Hindlimb muscle (tissue), 1 donor: ENCODE measurements at places on chromosomes 2 and 18.

- DNase-seq: no peak
Observed at GRCh38 chr18:23265682-23266399, 130.6 kb downstream of the CABLES1 start.

GRCh38 chr2:138827426-138828054 is 47.4 kb upstream of the NXPH2 start:
- peak; percentile 42 for DNase-seq

DNA sequence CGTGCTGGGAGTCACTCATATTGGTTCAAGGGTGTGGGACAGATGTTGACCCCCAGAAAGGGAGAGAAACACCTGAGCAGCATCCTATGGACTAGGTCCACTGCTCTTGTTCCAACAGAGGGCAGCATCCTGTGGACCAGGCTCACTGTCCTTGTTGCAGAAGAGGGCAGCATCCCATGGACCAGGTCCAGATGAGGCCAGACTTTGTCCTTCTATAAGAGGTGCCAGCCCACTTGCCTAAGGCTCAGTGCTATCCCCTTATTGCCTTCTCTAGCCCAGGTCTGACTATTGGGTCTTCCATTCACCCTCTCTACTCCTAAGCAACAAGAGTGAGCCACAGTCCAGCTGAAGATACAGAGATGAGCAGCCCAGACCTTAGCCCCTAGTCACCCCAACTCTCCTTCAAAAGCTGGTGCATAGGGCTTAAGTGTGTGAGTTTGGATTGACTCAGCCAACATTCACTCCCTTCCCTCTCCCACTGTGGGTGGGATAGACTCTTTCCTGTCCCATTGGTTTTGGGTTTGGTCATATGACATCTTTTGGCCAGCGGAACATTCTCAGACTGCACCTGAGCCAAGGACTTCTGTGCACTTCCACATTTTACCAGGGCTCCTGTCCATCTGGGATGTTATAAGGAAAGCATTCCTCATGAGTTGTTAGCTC is 132.4 kb upstream of the GPC1 start:
- no peak for DNase-seq

- no peak for DNase-seq
Observed at GRCh38 chr2:196333397-196333796, 162.0 kb upstream of the STK17B start.

- no peak for DNase-seq
Observed at GRCh38 chr2:5022061-5022460, 670.1 kb upstream of the SOX11 start.

GRCh38 chr2:159736048-159736447 is 23.7 kb downstream of the MARCHF7 start:
- DNase-seq: no peak

DNA sequence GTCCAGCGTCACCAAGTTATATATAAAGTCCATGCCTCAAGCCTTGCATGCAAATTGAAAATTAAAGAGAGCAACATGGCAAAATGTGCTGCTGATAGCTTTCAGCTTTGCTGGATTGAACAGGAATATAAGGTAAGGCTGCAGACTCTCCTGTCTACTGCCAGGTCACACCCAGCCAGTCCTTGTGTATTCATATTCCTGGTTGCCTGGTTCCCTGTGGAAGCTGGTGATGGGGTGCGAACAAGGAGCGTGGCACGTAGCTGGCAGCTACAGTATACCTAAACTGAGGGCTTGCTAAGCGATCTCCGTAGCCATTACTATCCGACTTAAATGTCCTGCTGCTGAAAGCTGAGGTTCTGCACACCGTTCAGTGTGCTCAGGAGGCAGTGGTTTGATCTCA is 50.1 kb upstream of the NOSTRIN start:
- no peak for DNase-seq

DNA sequence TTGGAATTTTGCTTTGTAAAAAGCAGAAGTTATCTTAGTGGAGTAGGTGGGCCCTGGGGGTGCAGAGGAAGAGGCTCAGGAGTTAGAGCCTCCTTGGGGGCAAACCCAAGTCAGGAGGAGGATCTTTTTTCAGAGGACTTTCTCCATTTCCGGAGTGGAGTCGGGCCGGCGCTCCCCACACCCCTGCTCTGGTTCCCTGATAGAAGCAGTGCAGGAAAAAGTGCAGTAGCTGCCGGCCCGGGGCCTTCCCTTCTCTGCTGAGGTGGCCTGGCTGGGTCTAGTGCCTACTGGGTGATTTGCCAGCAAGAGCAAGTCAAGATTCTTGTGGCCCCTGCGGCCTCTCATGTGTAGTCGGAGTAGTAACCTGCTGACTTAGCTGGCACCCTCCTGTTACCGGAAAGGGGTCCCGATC is 124.2 kb upstream of the HS6ST1 start:
- DNase-seq: no peak

- DNase-seq: no peak
Observed at GRCh38 chr18:25190472-25190871, 161.5 kb downstream of the ZNF521 start.

GRCh38 chr2:228102949-228103348 is 78.5 kb downstream of the SPHKAP start:
- no peak for DNase-seq

- no peak for DNase-seq
Observed at GRCh38 chr2:157822993-157823392, 53.1 kb downstream of the ACVR1 start.

DNA sequence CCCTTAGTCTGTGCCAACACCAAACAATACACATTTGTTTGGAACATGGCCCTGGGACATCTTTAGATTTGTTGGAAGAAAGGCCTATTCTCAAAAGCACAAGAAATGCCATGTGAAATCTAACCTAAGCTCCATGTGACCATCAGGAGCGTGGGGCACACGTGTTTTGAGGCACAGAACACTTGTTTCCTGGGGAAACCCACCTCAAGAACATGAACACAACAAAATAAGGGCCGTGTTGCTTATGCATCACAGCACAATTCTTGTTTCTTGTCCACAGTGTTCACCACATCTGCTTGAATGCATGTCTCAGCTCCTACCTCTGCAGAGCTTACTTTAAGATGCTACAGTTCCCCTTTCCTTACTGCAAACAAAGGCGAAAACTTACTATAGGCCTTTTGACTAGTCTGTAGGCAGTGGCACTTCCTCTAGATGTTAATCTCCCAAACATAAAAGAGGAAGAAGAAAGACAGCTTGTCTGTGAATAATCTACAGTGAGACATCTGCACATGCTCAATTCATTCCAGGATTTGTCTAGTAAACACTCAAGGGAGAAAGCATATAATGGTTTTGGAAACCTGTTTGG is 165.0 kb downstream of the ANKRD44 start:
- DNase-seq: no peak

DNA sequence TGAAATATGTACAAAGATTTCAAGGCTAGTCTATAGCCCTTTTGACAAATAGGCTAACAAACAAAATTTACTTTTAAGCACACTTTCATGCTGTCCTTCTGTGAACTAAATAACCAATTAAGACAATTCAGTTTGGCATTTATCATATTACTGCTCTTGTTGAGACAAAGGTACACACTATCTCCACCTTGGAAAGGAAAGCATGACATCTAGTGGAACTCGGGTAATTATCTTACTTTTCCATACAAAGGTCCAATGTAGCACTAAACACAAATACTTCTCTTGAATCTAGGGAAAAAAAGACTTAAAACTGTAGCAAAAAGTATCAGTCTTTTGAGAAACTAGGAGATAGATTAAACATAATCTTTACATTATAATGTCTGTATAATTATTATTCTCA is 125.0 kb upstream of the CD226 start:
- peak; percentile 2 for DNase-seq

GRCh38 chr2:240911641-240912265 is 5.6 kb downstream of the CROCC2 start:
- no peak for DNase-seq

DNA sequence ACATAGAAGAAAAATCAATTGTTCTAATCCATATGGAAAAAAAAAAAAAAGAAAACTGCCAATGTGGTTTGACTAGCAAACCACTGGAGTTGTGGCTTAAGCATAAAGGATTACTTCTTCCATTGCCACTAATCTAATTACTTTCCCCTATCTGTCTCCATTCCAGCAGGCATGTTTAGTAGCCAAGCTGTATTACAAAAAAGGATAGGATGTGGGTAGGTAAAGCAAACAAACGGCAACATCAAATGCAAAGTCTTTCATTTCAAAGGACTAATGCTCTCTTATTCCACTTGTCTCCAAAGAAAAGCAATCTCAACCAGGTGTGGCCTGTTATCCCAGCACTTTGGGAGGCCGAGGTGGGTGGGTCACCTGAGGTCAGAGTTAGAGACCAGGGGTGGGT is 36.5 kb downstream of the SLC8A1 start:
- DNase-seq: no peak

GRCh38 chr2:126658905-126659561 is 3.1 kb downstream of the GYPC start:
- DNase-seq: peak; percentile 41

GRCh38 chr2:235270956-235271355 is 222.9 kb upstream of the AGAP1 start:
- no peak for DNase-seq

GRCh38 chr2:129753261-129753660 is 226.2 kb upstream of the RAB6C start:
- DNase-seq: no peak

DNA sequence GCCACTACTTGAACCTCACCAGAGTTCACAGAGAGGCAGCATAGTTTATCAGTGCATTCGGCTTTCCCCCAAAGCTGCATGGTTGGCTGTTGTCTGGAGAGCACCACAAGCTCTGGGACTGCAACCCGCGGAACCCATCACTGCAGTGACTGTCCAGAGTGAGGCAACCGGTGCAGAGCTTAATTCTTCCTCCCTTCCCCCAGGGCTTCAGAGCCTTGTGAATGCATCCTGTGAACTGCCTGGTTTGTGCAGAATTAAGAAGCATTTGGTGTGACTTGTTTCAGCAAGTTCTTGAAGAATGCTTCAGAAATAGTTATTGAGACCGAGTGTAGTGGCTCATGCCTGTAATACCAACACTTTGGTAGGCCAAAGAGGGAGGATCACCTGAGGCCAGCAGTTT is 99.2 kb upstream of the FOSL2 start:
- no peak for DNase-seq

DNA sequence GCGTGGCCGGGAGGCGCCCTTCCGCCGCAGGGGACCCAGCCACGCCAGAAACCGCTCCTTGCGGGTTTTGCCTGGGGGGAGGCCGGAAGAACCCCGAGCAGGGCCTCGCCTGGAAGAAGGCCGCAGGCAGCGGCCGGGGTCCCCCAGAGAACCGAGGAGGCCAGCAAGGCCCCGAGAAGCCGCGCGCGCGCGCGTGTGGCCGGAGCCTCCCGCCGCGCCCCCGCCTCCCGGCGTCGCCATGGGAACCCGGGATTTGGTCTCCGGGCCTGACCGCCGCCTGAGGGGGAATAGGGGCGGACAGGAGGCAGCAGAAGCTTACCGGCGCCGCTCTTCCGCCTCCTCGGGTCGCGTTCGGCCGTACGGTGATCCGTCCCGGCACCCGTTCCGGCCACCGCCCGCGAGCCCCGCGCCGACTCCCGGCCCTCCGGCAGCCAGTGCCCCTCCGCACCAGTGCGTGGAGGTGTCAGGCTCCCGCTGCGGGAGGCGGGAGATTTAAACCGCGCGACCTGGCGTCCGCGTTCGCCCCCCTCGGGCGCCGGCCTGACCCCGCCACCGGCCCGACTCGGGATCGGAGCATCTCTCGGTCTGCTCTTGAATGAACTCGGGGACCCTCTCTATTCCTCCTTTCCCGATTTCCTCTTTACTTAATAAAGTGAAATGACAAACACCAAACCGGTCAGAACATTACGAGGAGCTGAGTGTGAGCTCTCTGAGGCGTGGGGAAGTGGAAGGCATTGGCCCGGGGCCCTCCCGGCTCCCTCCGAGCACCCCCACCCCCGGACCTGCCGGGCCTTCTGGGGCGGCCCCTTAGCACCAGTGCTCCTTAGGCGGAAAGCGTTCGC is at the start of gene ICA1L:
Gene ICA1L (minus strand): TSS at position 467 of the 842 bp plus-strand sequence. CDS start 42,757 bp downstream, outside the sequence.
- peak; percentile 87 for DNase-seq

DNA sequence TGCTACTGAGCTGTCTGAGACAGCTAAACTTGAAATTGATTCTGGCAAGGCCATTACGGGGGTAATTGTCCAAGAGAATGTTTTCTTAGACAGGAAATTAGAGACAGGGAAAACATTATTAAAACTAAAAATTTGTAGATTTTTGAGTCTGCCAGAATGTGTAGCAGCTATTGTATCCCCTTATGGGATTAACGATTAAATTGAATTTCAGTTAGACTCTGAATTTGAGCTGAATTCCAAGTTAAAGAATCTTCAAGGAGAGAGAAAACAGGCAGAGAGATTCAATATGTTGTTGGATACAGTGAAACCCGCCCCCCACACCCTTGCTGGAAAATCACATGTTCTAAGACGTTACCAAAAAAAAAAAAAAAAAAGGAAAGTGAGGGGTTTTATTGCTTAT is 32.7 kb upstream of the CCDC68 start:
- peak; percentile 44 for DNase-seq

- DNase-seq: no peak
Observed at GRCh38 chr18:52617931-52618330, 277.9 kb downstream of the DCC start.

- DNase-seq: peak; percentile 91
Observed at GRCh38 chr2:96869281-96869821, 529 bp downstream of the SEMA4C start.

GRCh38 chr2:100544911-100545596 is 17.7 kb upstream of the PDCL3 start:
- DNase-seq: peak; percentile 19

DNA sequence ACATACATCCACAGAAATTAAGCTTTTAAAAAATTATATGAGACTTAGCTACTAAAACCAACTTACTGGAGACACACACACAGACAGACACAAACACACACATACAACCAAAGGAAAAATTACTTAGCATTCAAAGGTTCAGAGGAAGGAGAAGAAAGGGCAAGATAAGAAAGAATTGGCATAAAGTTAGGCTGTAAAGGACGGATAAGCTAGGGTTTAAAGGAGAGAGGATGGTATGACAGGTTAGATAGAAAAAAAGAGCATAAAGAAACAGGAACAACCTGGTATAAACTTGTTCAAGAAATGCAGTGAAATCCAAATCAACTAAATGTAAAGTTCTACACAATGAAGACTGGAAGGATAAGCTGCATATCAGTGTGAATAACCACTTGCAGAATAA is 73.4 kb downstream of the SLC66A3 start:
- no peak for DNase-seq

GRCh38 chr18:58838165-58838860 is 26.4 kb upstream of the ZNF532 start:
- no peak for DNase-seq

DNA sequence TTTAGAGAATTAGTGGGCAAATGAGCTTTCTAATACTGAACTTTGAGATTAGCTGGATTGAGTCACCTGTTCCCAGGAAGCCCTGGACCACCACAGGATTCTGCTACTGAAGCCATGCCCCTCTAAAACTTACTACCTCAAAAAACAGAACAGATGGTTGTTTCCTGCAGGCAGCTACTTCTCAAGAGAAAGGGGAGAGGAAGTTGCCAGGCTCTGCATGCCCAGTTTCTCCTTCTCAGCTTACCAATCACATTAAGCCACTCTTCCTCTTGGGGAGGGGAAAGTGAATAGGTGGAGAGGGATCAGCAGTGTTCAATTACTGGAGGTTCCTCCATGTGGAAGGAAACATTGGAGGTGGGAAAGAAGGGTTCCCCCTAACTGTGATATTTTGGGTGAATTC is 24.9 kb upstream of the C1GALT1C1L start:
- DNase-seq: no peak
